ENCODE measurements at places on chromosomes 3 and 15. TPM values are rescaled to one million over a fixed set of nuclear protein-coding genes. Genes with fewer than 3 reads are reported as not detected.

Gene CYP1A2
- not detected for total RNA-seq

Gene SYNM
- total RNA-seq: 31.8 TPM

Gene KLHL40
- total RNA-seq: not detected

Gene POLG
- 76.9 TPM for total RNA-seq

Gene SPRED1
- 29.1 TPM for total RNA-seq

Gene FGF7
- total RNA-seq: 102 TPM

Gene FBXL2
- total RNA-seq: 16.8 TPM

Gene TOMM70
- 32.7 TPM for total RNA-seq

Gene HESX1
- total RNA-seq: not detected

Gene TRPM1
- not detected for total RNA-seq

Gene COL6A5
- total RNA-seq: not detected

Gene POLR2M
- total RNA-seq: 643 TPM

Gene C3orf38
- 25.6 TPM for total RNA-seq

Gene CELF6
- total RNA-seq: 6.0 TPM

Gene SAMMSON
- 2.5 TPM for total RNA-seq

Gene KNG1
- not detected for total RNA-seq

Gene NR1I2
- total RNA-seq: 0.39 TPM

Gene CPLX3
- total RNA-seq: not detected

Gene GCHFR
- 49.4 TPM for total RNA-seq

Gene CDC25A
- total RNA-seq: 2.1 TPM

Gene SAMD7
- total RNA-seq: not detected

Gene EPHB1
- total RNA-seq: 2.6 TPM

Gene TKT
- total RNA-seq: 224 TPM

Data from tibial nerve (tissue), 4 donors.